ENCODE measurements at places on chromosomes 4 and X.
A peak's percentile ranks its signal among the peaks of the same experiment; 100 is the strongest.

DNA sequence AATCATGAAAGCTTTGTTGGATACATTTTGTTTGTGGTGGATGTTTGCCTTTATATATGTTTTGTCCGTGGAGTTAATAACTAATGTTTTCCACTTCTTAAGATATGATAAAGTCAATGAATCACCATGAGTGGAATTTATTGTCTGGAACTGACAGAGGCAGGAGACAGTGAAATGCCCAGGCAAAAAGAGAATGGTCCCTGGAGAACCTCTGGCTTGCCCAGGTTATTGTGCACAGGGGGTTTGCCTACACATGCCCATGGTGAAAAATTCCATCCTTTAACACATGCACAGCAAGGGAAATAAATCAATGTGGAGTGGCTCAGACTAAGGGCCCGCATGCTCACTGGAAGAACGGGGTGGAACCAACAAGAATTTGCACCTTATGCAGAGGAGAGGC lies 964.3 kb upstream of the GRIA3 start:
- H3K27ac ChIP-seq = no peak overlapping the region
- H3K36me3 ChIP-seq = no peaks in the 10 kb centered on the region
- H3K4me3 ChIP-seq = no peak overlapping the region
- no peaks in the 10 kb centered on the region for H3K4me1 ChIP-seq
- no peak for ATAC-seq

GRCh38 chr4:47533689-47534347 lies 48.7 kb downstream of the ATP10D start:
- peak overlapping the region; percentile 54 for H3K4me3 ChIP-seq
- no peaks in the 10 kb centered on the region for H3K36me3 ChIP-seq
- peak overlapping the region; percentile 41 for H3K27ac ChIP-seq
- no peaks in the 10 kb centered on the region for H3K27me3 ChIP-seq
- H3K4me1 ChIP-seq = peaks cover 34% of the 10 kb centered on the region

DNA sequence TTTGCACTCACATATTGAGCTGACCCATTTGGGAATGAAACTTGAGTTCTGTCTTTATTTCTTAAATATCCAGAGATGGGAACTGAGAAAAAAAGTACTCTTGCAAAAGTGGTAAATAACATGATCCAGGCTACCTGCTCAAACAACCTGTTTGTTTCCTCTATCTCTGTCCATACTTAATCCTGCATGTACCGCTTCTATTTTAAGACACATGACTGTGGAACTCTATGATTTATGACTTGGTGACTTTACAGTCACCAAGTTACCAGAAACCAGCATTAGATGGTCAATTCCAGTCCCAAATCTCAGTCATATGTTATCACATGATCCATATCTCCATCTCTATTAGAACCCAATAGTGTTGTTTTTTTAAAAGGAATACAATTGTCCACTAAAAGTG lies 606.7 kb downstream of the EPHA5 start:
- no peak overlapping the region for H3K4me3 ChIP-seq
- ATAC-seq = no peak
- H3K27ac ChIP-seq = no peak overlapping the region
- no peaks in the 10 kb centered on the region for H3K27me3 ChIP-seq

GRCh38 chrX:108025954-108026600 lies 18.8 kb upstream of the VSIG1 start:
- H3K27me3 ChIP-seq = no peaks in the 10 kb centered on the region
- peaks cover 43% of the 10 kb centered on the region for H3K4me1 ChIP-seq
- no peaks in the 10 kb centered on the region for H3K36me3 ChIP-seq
- peak overlapping the region; percentile 66 for H3K4me3 ChIP-seq
- peak overlapping the region; percentile 17 for H3K27ac ChIP-seq

DNA sequence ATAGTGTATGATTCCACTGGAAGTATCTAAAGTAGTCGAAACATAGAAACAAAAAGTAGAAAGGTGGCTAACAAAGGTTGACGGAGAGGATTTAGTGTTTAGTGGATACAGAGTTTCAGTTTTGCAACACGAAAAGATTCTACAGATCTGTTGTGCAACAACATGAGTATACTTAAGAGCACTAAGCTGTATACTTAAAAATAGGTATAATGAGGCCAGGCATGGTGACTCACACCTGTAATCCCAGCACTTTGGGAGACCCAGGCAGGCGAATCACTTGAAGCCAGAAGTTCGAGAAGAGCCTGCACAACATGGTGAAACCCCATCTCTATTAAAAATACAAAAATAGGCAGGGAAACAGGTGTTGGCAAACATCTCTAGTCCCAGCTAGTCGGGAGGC lies 7.9 kb upstream of the ATRX start:
- no peaks in the 10 kb centered on the region for H3K27me3 ChIP-seq
- no peak overlapping the region for H3K27ac ChIP-seq
- H3K4me3 ChIP-seq = no peak overlapping the region
- no peaks in the 10 kb centered on the region for H3K4me1 ChIP-seq

DNA sequence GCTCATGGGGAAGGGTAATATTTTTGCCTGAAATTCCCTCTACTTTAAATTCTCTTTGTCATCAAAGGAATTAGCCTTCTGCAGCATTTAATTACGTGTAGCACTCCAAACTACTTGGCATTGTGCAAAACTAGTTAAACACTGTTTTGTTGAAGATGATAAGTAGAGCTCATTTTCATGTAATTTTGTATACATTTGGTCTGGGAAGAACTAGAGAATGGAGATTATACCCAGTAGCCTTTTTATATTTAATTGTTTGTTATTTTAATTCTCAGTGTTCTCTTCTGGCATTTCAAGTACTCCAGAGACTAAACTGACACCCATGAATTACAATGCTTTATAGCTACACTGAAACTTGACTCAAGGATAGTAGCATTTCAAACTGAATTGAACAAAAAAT lies 211.5 kb upstream of the SMIM31 start:
- no peaks in the 10 kb centered on the region for H3K4me1 ChIP-seq
- no peak for ATAC-seq
- no peaks in the 10 kb centered on the region for H3K27me3 ChIP-seq
- no peak overlapping the region for H3K4me3 ChIP-seq
- H3K27ac ChIP-seq = no peak overlapping the region
- no peaks in the 10 kb centered on the region for H3K36me3 ChIP-seq

GRCh38 chr4:92104506-92104905 lies 199.3 kb upstream of the GRID2 start:
- no peaks in the 10 kb centered on the region for H3K27me3 ChIP-seq
- no peaks in the 10 kb centered on the region for H3K36me3 ChIP-seq
- no peak overlapping the region for H3K4me3 ChIP-seq
- ATAC-seq = no peak
- no peak overlapping the region for H3K27ac ChIP-seq

- ATAC-seq = no peak
- no peak overlapping the region for H3K4me3 ChIP-seq
- H3K27me3 ChIP-seq = no peaks in the 10 kb centered on the region
- H3K36me3 ChIP-seq = no peaks in the 10 kb centered on the region
- H3K4me1 ChIP-seq = no peaks in the 10 kb centered on the region
Observed at GRCh38 chr4:172270397-172270796, 457.2 kb downstream of the GALNTL6 start.

- no peaks in the 10 kb centered on the region for H3K36me3 ChIP-seq
- ATAC-seq = no peak
- H3K4me3 ChIP-seq = no peak overlapping the region
- H3K4me1 ChIP-seq = no peaks in the 10 kb centered on the region
- H3K27me3 ChIP-seq = peaks cover 13% of the 10 kb centered on the region
- H3K27ac ChIP-seq = no peak overlapping the region
Observed at GRCh38 chr4:153823483-153823882, 34.6 kb upstream of the SFRP2 start.

GRCh38 chr4:74054483-74055047 lies 16.1 kb upstream of the CXCL3 start:
- H3K4me1 ChIP-seq = no peaks in the 10 kb centered on the region
- H3K27ac ChIP-seq = no peak overlapping the region
- peaks cover 21% of the 10 kb centered on the region for H3K27me3 ChIP-seq
- no peak for ATAC-seq

DNA sequence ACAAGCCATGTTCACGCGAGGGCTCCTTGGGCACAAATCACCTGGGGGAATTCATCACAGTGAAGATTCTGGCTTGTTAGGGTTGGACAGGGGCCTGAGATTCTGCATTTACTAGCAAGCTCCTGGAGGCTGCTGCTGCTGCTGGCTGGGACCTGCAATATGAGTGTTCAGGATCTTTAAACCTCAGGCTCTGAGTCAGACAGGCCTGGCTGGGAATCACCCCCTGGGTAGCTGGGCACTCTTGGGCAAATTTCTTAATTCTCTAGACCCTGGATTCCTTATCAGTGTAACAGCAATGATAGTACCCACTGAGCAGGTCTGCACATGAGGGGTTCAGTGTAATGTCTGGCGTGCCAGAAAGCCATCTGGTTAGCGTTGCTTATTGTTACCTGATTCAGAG lies 101.5 kb downstream of the DHX15 start:
- no peaks in the 10 kb centered on the region for H3K36me3 ChIP-seq
- H3K27ac ChIP-seq = no peak overlapping the region
- no peak for ATAC-seq
- no peak overlapping the region for H3K4me3 ChIP-seq
- peaks cover 30% of the 10 kb centered on the region for H3K27me3 ChIP-seq
- H3K4me1 ChIP-seq = no peaks in the 10 kb centered on the region

DNA sequence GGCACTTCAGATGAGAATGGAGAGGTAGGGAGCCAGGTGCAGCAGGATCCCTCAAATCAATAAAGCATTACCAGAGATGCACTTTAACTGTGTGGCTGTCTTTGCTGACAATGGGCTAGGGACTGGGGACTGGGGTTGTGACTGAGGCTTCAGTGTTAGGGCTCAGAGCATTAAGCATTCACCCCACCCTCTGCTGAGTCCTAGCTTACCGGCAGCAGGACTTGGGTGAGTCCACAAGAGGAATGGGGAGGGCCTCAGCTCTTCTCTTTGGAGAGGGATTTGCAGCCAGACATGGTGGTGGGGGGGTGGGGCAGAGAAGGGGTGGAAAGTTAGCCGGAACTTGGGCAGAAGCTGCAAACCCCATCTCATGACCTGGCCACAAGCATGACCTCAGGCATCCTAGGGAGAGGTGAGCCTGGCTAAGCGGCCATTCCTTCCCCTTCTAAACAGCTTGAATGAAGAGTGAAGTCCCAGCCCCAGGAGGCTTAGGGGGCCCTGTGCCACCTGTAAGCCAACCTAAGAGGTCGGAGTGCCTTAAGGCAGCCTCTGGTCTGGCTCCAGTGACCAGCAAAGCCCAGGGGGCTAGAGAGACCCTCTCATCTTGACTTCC lies 78.4 kb downstream of the STARD8 start:
- ATAC-seq = no peak
- no peak overlapping the region for H3K4me3 ChIP-seq
- no peaks in the 10 kb centered on the region for H3K36me3 ChIP-seq
- no peaks in the 10 kb centered on the region for H3K27me3 ChIP-seq
- no peaks in the 10 kb centered on the region for H3K4me1 ChIP-seq
- no peak overlapping the region for H3K27ac ChIP-seq

GRCh38 chr4:65724973-65725372 lies 54.7 kb upstream of the EPHA5 start:
- no peak overlapping the region for H3K4me3 ChIP-seq
- H3K4me1 ChIP-seq = no peaks in the 10 kb centered on the region
- H3K27ac ChIP-seq = no peak overlapping the region
- no peaks in the 10 kb centered on the region for H3K27me3 ChIP-seq
- H3K36me3 ChIP-seq = no peaks in the 10 kb centered on the region
- no peak for ATAC-seq

All from activated T-helper 17 cell treated with anti-CD3 and anti-CD28 coated beads, Interleukin-2, amount 50 U/mL, for 72 hours (primary cell).